ENCODE measurements at places on chromosomes 11 and 22.

- DNase-seq: no peak
Measured at GRCh38 chr11:2790568-2790921, 90.8 kb upstream of the KCNQ1OT1 start.

DNA sequence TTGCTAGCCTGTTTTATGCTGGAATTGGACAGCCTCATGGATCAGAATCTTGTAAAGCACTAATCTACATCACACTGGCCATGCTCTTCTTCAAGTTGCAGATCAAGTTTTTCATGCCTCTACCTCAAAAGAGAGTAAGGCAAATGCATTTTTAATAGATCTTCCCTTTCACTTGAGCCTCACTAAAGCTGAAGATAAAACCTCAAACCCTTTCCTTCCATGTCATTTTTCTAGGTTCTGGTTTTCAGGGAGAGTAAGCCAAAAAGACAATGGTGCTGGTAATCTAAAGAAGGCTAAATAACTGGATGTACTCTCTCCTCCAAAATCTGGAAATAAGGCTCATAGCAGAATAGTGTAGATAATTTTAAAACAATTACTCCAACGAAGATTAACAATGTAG, 28.3 kb downstream of the POU2AF1 start:
- no peak for DNase-seq

- no peak for DNase-seq
Measured at GRCh38 chr11:133911171-133911570, 45.6 kb downstream of the IGSF9B start.

GRCh38 chr11:47587723-47588326, 1.3 kb downstream of the FAM180B start:
- no peak for DNase-seq

DNA sequence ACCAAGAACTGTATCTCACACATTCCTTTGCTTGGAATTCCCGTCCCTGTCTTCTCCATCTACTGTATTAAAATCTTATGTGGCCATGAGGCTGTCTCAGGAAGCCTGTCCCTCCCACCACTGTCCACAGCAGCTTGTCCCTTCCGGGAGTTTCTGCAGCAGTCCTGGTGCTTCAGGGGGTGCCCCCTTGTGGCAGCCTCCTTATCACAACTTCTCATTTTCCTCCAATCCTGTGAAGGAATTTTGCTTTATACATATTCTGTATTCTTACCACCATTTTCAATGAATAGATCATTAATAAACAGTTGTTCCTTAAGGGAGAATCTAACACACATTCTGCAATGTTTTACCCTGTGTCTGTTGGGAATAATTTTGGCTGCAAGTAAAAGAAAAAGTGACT, 220.4 kb upstream of the RAG2 start:
- DNase-seq: no peak

GRCh38 chr11:7613394-7613720, 59.9 kb downstream of the CYB5R2 start:
- DNase-seq: no peak

GRCh38 chr11:30326114-30326778, 3.3 kb downstream of the ARL14EP start:
- DNase-seq: no peak

DNA sequence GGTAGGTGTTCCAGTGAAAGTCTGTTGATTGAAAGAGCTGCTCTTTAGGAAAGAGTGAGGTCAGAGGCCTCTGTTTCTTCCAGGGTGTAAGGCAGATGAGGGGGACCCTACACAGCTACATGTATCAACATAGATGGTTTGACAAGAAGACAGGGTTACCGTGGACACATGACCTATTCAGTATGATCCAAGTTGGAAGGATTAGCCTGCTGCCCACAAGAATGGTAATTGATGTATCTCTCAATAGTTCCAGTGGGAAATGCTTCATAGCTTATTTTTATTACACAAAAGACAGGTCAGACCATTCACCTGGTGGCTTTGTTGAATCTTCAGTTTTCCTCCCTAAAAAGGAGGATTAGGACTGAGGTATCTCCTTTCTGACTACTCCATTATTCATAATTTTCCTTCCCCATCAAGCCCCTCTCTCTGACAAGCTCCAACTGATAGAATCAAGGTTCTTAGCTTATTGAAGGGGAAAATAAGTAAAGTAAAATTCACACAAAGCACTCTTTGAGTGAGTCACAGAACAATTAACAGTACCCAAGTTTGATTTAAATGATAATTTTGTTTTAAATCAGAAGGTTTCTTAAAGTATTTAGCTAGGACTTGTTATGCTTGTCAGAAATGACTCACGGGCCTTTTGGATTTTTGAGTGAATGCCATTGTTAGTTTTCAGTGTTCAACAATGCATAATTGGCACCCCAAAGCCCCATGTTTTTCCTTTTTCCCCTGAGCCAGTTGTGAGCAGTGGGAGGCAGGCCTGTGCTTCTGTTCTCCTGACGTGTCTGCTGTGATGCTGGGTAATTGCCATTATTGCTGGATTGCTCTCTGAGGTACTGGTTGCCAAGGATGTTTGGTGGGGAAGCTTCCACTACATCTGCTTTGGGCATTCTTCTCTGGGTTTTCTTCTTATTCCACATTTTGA, 373.2 kb downstream of the DDX10 start:
- DNase-seq: no peak

DNA sequence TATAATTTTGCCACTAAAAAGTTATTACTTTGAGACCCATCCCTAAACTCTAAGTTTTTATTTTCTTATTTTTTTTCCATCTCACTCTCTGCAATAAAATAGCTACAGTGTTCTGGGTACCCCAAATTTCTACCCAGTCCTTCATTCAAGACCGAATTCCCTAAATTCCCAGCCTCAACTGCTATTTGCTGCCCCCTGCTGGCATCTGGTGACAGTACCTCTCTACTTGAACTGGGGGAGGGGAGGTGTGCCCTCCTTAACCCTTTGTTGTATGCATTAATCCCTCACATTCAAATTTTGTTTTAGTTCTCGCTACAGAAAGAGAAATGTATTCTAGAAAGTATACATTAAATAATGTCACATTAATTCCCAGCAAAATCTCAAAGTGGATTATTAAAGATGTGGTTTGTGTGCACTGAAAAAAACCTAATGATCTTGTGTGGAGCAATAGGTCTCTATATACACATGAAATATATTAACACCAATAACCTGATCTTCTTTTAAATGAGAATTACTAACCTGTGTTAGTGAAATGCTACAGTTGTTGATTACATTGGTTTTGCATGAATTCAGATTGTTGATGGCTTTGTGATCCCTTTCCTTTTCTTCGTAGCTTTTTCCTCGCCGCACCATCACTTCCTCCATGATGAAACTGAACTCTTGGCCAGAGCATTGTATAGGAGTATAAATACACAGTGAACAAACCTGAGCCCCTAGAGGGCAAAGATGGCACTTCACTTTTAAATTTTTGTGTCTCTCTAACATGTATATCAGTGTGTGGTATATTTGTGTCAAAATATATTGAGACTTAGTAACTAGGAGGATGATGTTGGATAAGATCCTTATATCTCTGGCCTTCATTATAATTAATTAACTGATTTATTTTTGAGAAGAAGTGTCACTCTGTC, 590.0 kb downstream of the METTL15 start:
- DNase-seq: no peak

DNA sequence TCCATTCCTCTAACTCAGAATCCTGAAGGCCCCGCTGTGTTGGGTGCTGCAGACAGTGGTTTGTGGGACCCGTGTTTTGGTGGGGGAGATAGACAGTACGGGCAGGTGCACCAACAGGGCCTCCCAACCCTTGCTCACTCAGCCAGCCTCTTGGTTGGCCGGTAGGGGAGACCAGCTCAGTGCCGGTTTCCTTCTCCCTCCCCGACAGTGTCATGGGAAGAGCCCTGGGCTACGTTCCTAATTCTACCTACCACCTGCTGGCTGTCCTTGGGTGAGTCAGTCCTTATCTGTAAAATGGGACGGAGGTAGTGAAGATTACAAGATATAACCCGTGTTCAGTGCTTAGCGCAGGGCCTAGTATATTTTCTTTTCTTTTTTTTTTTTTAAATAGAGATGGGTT, 5.9 kb downstream of the TMEM134 start:
- no peak for DNase-seq

GRCh38 chr22:23291806-23292452, 111.6 kb downstream of the BCR start:
- no peak for DNase-seq

DNA sequence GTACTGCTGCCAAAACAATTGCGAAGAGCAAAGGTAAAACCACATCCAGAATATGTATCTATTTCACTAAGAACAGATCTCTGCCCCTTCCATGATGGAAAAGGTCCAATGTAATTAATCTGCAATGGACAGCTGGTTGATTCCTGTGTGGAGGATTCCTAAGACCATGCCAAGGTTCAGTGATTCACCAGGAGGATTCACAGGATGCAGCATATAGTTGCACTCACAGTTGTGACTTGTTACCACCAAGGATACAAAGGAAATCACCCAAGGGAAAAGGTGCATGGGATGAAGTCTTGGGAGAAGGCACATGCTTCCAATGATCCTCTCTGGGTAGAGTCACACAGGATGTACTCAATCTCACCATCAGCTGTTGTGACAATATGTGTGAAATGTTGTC, 35.1 kb upstream of the CUL5 start:
- no peak for DNase-seq

DNA sequence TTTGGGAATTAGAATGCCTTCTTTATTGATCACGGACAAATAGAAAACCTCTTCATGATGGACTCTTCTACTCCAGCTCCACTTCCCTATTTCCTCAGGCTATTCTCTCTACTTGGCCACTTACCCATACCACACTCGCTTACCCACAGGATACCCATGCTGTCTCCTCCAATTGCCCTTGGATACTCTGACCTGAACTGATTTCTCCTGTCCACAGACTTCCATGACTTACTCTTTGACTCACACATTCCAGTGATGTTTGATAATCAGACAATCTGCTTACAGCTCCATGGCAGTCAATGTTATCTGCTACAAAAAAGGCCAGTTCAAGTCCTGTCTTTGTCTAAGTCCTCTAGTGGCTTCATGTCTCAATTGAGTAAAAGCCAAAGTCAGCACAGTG, 292.0 kb upstream of the CTSC start:
- DNase-seq: no peak

DNA sequence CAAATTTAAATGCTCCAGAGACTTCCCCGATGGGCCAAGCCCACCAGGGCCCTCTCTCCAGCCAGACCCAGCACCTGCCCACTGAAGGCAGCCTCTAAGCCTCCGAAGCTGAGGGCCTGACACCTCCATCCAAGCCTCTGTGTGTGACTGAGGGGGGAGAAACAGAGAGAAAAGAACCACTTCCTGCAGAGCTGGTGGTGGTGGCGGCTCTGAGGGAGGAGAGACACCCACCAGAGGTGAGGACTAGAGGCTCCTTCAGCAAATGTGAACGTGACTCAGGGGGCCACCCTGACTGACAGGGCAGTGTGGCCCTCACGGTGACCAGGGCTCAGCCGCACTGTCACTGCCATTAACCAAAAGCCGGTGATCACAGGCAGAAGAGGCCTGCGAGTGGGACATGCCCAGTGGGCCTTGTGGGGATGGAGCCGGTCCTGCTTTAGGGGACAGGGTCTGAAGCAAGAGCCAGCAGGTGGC, 31.0 kb upstream of the CD5 start:
- DNase-seq: peak; percentile 54

DNA sequence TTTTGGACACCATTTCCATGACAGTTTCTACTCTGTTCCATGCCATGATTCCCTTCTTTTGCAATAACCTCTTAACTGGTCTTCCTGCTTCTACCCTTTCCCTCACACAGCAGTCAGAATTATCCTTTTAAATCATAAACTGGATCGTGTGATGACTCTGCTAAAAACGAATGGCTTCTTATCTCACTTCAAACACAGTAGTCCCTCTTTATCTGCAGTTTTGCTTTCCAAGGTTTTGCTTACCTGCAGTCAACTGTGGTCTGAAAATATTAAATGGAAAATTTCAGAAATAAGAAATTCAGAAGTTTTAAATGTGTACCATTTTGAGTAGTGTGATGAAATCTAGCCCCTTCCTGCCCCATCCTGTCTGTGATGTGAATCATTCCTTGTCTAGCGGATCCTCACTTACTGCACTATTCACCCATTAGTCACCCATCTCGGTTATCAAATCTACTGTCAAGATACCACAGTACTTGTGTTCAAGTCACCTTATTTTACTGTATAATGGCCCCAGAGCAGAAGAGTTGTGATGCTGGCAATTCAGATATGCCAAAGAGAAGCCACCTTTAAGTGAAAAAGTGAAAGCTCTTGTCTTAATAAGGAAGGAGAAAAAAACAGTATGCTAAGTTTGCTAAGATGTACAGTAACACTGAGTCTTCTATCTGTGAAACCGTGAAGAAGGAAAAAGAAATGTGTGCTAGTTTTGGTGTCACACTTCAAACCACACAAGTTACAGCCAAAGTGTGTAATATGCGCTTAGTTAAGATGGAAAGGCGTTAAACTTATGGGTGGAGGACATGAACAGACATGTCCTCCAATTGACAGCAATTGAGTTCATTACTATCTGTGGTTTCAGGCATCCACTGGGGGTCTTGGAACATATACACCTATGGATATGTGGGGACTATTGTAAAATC, 283.0 kb downstream of the DDX10 start:
- DNase-seq: no peak

DNA sequence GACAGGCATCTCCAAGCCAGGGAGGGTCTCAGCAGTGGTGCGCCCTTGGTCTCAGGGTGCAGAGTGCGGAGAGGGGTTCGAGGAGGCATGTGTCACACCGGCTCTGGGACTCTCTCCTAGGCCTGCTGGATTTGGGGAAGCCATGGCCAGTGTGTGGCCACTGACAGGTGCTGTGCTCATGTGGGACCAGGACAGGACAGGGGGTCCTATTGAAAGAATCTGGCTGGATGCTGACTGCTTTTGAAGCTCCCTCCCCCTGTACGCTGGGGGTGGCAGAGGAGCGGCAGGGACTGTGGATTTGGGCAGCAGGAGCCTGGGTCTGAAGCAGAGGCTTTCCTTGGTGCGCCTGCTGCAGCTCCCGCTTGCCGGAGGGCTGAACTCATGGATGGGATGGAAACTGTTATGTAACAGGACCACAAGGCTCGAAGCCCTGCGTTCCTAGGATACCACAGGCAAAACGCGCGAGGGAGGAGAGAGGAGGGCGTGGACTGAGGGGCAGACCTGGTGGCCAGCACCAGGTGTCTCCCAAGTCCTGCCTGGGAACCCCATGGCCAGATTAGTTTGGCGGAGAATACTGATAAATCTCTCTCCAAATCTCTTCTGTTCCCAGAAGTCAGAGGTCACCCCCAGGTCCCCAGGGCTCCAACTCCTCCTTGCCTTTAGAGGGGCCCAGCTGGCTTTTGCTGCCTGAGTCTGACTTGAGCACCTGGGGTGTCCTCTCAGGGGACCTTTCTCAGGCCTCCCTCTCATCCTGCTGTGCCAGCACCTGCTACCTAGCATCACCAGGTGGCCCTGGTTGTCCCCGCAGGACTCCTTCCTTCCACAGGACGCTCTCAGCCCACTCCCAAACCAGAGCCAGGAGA, 13.8 kb upstream of the TEF start:
- no peak for DNase-seq

DNA sequence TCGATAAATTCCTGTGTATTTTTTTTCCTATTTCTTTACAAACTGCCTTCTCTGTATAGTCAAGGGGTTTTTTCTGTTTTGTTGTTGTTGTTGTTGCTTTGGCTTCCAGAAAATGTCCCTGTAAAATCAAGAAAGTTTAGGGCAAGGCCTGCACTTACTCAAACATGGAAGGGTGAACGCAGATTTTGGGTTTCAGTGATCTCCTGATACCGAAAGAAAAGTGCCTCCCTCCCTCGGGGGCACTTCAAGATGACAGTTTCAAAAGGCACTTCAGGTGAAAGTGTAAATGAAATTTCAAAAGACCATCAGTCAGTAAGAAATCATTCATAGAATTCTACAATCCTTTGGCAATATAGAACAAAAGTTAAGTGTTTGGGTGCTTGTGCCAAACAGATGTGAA, 43.4 kb upstream of the TMPRSS4 start:
- no peak for DNase-seq

- DNase-seq: no peak
Measured at GRCh38 chr22:39266398-39267030, 21.7 kb upstream of the PDGFB start.
